ENCODE measurements at places on chromosomes 3 and 15.

- DNase-seq: no peak
Measured at GRCh38 chr3:32347343-32348125, 44.1 kb upstream of the CMTM7 start.

DNA sequence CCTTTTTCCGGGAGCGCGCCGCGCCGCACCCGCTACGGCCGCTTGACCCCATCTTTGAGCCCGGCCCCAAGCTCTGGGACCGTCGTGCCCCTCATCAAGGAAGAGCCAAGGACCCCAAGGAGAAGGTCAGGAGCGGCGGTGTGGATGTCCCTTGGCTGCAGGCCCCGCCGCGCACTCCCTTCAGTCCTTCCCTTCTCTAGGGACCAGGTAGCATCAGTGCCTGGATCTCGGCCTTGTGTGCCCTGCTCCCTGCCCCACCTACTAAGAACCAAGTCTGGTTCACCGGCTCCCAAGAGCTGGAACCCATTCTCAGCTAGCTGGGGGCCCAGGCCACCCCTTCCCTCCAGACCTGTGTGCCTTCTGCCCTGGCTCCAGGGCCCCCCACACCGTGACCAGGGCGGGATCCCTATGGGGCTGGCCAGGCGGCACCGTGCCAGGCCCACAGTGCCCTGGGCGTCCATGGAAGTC, 69.3 kb upstream of the CGNL1 start:
- DNase-seq: no peak

GRCh38 chr15:41934843-41935242, 37.5 kb downstream of the EHD4 start:
- peak; percentile 62 for DNase-seq

DNA sequence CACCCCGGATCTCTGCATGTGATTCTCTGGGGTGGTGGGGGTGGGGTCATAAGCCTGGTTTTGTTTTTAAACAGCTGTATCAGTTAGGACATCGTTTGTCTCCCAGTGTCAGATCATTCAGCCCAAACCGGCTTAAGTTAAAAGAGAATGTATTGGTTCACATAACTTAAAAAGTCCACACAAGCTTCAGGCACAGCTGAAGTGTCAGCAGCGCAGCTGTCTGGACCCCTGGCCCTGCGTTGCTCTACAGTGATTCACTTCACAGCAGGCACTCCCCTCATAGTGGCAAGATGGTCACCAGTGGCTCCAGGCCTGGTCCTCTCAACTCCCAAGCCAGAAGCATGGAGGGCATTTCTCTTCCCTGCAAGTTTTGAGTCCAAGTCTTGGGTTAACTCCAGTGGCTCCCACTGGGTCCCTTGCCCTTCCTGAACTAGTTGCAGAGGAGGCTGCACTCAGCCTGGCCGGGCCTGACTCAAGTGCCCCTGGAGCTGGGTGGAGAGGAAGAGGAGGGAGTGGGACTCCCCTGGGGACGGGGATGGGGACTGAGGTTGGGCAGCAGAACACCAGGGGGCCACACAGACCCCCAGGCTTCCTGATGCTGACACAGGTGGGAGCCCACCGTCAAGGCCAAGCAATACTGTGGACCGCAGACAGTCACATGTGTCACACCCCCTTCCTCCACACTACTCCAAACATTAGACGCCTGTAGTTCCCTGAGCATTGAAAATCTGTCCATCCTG, 28.9 kb upstream of the GP9 start:
- DNase-seq: no peak

GRCh38 chr15:48954538-48954937, 9.2 kb downstream of the SHC4 start:
- peak; percentile 8 for DNase-seq

- no peak for DNase-seq
Measured at GRCh38 chr15:89490814-89491315, 5.5 kb downstream of the RHCG start.

- peak; percentile 13 for DNase-seq
Measured at GRCh38 chr3:15241341-15241740, 35.3 kb downstream of the CAPN7 start.

DNA sequence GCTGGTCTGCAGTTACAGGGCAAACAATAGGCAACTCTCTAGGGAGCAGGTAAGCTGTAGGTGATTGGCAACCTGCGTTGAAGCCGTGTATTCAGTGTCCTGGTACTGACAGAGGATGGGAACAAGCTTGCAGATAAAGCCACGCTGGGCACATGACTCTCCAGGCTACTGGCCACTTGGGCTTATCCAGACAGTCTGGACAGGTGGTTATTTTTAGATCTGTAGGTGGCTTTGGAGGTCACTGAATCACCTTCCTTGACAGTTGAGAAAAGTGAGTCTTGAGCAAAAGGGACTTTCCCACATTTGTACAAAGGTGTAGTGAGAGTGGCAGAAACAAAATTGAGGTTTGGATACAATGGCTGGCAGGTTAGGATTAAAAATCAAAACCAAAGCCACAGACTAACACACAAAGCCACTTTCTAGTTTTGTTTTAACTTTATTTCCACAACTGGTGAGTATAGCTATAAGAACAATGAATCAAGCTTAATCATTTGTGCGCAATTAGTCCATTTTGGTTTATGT, 22.3 kb upstream of the IL1RAP start:
- no peak for DNase-seq

DNA sequence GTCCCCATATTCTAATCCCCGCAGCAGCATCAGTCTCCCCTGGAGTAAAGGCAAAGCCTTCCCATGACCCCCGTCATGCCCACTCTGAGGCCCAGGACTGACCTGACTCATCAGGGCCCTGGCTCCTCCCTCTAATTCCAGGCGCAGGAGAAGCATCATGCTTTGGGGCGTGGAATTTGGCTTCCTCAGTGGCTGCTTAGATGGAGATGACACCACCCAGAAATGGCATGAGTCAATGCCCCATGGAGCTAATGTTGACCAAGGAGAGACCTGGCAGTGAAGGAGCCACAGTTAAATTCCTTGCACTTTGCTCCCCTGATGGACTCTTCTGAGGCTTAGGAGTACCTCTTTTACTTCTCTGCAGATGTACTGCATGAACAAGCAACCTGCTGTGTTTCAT, 204.2 kb upstream of the PROK2 start:
- peak; percentile 47 for DNase-seq

DNA sequence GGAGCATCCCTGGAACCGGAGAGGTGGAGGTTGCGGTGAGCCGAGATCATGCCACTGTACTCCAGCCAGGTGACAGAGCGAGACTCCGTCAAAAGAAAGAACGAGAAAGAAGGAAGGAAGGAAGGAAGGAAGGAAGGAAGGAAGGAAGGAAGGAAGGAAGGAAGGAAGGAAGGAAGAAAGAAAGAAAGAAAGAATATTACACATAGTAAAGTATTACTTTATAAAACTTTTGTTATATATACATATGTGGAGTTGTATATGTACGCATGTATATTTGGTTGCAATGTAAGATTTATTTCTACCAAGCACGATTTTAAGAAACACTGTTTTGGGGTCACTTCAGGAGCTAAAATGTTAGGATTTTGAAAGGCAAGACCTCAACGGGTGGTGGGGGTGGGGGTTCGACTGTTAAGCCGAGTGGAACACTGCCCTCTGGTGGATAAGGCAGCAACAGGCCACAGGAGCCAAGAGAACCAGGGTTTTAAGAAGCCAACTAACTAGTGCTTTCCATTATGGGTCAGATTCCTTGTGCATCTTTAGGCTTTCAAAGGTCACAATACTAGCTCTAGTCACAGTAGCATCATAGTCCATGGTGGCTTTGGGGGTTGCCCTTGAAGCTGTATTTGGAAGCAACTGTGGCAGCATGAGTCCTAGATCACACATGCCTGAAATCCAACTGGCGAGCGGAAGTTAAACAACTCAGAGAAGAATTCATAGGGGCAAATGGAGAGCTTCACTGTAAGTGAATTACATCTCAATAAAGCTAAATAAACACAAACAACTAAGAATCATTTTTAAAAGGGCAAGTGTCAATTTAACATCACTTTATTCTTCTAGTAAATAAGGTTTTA, 22.5 kb downstream of the GLB1 start:
- DNase-seq: peak; percentile 58

DNA sequence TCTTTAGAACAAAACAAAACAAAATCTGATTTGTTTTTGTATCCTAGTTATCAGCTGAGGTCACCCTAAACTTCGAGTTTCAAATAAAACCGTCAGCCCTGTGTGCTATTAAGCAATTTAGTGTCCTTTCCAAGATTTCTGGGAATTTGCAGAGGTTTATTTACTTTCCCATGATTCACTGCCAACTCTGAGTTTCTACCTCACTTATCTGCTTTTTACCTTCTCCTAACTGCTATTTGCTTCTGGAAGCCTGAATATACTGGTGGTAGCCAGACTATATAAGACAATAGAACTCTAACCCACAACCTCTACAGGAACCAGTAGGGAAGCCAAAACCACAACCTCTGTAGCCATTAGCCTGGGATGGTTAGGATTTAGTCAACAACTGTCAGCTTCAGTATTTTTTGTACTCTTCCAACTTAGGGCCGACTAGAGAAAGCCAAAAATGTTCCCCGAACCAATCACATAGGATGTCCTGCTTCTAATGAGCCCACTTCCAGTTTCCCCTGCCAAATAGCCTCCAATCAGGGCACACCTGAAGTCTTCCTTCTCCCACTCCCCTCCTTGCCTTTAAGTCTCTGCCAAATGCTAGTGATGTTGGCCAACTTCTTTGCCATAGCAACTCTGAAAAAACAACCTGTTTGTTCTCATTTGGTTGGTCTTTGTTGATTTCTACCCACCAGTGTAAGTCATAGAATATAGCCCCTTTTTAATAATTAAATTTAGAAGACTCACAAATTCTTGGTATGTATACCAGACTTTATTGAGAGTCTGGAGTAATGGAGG, 273.1 kb downstream of the ULK4 start:
- no peak for DNase-seq

DNA sequence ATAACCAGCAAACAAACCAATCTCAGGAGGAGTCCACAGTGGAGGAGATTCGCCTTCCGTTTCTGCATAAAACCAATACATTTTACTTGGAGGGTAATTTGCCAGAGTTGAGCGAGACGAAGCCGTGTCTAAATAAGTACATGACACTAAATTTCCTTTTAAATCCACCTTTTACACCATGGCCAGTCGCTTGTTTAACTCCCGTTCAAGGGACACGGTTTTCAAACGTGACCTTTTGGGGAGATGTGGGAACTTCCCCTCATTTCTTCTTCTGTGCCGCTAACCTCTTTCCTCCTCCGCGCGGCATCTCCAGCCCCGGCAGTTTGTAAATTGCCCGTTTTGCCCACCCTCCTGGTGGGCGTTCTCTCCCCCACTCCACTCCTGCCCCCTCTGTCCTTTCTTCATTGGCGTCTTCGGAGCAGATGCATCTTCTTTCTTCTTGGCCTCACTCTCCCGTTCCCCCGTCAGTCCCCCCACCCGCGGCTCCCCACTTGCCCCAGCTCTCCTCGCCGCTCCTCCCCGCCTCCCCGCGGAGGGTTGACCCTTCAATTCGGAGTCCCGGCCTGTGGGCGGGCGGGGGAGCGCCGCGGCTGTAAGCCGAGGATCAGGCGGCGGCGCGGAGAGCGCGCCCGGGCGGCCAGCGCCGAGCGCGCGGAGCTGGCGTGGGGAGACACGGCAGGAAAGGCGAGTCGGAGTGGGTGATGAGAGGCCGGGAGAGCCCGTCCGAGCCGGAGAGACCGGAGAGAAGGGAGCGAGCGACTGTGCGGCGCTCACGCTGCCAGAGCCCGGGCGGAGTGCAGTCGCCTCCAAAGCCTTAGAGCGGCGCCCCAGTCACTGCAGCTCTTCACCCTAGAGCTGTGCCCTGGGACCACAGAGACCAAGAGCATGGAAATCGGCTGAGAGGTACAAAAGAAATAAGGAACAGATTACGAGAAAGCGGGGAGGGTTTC, at the start of gene NLGN1:
TSS of gene NLGN1 (plus strand) at position 584 of the 950 bp plus-strand sequence.
- DNase-seq: peak; percentile 41

GRCh38 chr3:73255609-73256029, 194.2 kb downstream of the EBLN2 start:
- peak; percentile 19 for DNase-seq

DNA sequence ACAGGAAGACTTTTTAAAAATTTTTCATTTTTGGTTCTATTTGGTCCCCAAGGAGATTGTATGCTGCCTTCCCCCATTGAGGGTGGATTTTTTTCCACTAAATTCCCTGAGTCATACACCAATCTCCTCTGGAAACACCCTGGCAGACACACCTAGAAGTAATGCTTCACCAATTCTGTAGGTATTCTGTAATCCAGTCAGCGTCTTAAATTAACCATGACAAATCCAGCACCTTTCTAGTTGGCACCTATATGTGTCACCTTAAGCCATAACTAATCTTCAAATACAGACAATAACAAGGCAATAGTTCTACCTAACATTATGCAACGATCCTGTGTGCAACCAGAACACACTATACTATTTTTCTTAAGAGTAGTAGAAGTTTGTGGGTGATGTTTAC, 459.1 kb upstream of the NDN start:
- DNase-seq: no peak

GRCh38 chr15:27692438-27692837, 406.7 kb downstream of the OCA2 start:
- no peak for DNase-seq

- DNase-seq: no peak
Measured at GRCh38 chr3:8631661-8632060, 12.9 kb downstream of the SSUH2 start.

DNA sequence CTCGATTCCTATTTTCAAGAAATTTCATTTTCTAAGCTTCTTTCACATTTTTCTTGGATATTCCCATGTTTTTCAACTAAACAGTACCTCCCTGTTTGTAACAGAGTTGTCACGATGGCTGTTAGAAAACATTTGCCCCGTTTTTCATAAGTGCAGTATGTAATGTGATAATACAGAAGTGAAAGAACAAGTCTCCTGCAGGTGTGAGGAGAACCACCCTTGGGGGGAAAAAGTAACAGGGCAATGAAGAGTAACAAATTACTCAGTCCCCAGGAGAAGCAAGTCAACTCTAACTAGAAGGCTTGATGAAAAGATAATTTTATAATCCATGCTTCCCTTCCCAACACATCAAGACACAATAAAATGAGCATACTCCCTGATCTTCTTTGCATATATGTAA, 493.3 kb downstream of the FOXP1 start:
- DNase-seq: no peak

GRCh38 chr15:38883987-38884386, 319.4 kb upstream of the RASGRP1 start:
- no peak for DNase-seq

- no peak for DNase-seq
Measured at GRCh38 chr3:195188426-195188927, 82.5 kb downstream of the XXYLT1 start.

- DNase-seq: no peak
Measured at GRCh38 chr15:79071901-79072300, 18.7 kb downstream of the RASGRF1 start.

- no peak for DNase-seq
Measured at GRCh38 chr3:78148986-78149717, 1109.3 kb downstream of the ROBO2 start.

DNA sequence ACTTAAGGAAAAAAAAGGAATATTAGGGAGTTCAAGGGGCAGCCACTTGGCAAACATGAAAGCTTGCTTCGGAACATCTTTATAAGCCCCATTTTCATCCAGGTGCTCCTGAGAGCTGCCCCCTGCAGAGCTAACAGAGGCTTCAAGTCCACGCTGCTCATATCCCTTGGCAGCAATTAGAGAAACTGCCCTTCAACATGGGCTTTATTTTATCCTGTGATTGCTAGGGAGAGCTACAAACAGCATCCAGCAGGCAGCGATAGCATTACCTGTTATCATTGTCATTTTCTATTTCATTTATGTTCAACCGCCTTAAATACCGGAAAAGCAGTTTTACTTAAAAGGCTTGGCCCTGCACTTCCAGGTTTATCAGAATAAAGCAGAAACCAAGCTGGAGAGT, 68.4 kb upstream of the MCTP2 start:
- no peak for DNase-seq
